ENCODE measurements at places on chromosomes 12 and 14. TPM values are rescaled to one million over a fixed set of nuclear protein-coding genes. Genes with fewer than 3 reads are reported as not detected.

Gene SLCO1B1
- not detected for total RNA-seq

Gene CCDC177
- total RNA-seq, result under 0.01 TPM

Gene SLC6A13
- 0.17 TPM for total RNA-seq

Gene RASSF8
- total RNA-seq, result 54.9 TPM

Measured in smooth muscle cell of trachea (primary cell).